ENCODE measurements at places on chromosomes 16 and 17.

DNA sequence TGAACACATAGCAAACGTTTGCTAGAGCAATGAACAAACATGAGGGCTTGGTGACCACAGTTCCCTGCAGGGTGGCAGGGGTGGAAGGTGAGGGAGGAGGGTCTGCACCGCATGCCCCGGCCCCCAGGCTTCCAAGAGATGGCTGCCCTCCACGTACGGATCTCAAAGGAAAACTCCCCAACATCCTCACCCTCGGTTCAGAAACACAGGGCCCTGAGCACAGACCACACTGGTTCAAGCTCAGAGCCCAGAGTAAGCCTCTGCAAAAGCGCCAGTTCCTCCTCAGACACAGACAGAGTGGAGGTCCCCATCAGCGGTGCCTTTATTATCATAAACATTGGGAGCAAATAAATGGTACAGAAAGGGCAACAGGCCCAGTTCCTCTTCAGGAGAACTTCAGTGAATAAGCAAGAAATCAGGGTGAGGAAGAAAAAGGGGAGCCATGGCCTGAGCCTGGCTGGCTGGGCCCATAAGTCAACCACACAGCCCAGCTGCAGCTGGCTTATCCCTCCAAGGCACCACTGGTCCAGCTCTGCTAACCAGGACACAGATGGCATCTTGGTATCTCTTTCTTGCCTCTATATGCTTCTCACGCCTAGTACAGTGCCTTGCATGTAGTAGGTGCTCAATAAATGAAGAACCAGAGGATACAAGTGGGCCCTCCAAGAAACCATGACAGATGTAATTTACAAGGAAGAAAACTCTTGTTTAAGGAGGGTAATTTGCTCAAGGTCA is 11.0 kb downstream of the MPO start:
- DNase-seq, result no peak

DNA sequence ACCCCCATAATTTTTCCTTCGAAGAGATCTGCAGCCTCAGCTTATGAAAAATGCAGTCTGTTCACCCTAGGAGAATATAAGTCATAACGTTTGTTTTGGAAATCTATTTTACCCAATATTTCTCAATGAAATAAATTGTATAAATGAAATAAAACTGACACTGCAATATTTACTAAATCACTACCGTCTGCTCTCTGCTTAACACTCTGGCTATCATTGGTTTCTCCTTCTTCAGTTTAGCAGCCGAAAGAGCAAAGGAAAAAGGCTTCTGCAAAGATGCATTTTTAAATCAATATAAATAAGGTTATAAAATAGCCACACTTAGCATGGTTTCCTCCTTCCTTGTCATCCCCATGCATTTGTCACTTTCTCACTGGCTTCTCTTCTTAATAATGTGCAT is 148.2 kb downstream of the SNX11 start:
- no peak for DNase-seq

- DNase-seq, result no peak
Observed at GRCh38 chr17:43868226-43868994, 21.4 kb downstream of the CD300LG start.

DNA sequence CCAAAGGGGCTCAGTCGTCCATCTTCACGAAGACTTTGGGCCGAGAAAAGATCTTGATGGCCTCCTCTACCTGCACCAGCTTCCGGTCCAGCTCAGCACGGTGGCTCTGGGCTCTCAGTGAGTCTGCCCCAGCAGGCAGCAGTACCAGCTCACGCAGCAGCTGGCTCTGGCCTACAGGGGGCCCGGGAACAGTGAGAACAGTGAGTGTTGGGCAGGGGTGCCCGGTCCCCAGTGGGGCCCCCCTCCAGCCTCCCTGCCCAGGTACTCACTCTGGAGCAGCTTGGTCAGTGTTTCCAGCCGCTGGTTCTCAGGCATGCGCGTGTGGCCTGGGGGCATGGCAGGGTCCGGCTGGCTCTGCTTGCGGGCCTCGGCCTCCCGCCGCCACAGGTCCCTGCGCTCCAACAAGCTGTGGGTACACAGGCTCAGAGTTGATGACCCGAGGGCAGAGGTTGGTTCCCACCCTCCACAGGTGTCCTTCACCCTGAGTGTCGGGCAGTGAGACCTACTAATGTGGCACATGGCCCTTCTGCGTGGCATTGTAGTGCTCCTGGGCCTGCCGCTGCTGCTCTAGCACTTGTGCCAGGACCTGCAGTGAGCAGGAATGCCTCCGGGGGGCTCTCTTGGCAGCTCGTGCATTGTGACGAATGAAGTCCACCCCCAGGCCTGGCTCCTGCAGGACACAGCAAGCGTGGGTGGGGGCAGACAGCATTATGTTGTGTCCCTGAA is 2.6 kb downstream of the PARD6A start:
- DNase-seq, result peak; percentile 70

- peak; percentile 44 for DNase-seq
Observed at GRCh38 chr17:17114592-17115225, 72.5 kb downstream of the MPRIP start.

DNA sequence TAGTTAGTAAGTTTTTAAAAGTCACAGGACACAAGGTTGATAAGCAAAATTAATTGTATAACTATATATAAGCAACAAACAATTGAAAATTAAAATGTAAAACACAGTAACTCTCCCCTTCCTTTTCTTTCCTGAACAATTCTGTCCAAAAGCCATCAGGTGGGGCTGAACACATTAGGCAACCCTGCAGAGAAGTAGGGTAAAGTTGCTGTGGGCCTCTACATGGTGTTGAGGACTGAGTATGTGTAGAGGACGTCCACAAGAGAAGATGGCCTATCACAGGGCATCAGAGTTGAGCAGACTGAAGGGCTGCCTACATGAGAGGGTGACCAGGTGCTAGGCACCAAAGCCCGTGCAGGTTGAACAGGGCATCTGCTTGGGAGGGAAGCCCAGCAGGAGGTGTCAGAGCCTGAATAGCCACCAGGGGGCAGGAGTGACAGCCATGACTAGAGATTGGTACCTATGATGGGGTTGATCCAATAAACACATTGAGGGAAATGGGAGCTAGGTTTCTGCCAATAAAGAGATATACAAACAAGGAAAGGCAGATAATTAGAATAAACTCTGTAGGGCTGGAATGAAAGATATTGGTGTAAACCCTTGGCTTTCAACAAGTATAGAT is 415.1 kb downstream of the NPIPA8 start:
- DNase-seq, result peak; percentile 73

GRCh38 chr16:51388516-51388951 is 237.5 kb upstream of the SALL1 start:
- no peak for DNase-seq

- DNase-seq, result no peak
Observed at GRCh38 chr17:56521414-56522141, 71.9 kb upstream of the NOG start.

DNA sequence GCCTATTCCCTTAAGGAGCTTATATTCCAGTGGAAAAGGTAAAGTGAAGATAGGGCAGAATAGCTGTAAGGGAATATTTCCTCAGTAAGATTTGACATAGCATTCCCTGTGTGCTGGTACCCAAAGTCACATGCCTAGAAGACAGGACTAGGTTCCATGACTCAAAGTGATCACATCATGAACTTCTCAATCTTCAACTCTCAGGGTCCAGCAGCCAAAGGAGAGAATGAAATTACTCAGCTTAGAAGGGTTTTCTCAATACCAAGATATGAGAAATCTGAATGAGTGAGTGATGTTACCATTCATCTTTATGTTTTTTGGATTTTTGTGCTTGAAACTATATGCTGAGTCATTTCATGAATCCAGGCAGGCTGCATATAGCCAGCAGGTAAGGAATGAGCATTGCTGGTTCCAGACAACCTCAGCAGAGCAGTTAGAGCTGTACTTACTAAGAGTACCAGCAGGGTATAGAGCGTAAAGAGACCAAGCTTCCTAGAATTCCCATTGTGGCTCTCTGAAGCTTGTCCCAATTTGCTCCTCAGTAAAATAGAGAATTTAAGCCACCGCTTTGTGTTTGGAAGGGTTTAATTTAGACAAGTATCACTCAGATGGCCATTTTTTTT is 91.1 kb downstream of the ANKFN1 start:
- DNase-seq, result no peak

DNA sequence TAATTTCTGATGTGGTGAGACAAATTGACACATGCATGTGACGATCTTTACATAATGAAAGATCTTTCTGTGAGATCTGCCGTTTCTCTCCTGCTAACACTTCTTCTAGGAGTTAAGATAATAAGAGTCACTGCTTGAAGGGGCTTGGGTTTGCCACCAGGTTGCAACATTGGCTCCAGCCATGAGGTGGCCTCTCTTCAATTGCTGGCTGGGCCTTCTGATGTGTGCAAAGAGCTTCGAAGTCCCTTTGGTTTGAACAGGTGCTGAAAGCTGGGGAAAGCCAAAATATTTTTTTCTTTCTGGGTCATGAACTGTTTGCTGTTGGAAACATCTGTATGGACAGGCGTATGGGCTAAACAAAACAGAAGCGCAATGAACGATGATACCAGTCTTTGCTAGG is 204.1 kb upstream of the SALL1 start:
- no peak for DNase-seq

- no peak for DNase-seq
Observed at GRCh38 chr17:74686761-74687160, 26.0 kb downstream of the CD300LF start.

DNA sequence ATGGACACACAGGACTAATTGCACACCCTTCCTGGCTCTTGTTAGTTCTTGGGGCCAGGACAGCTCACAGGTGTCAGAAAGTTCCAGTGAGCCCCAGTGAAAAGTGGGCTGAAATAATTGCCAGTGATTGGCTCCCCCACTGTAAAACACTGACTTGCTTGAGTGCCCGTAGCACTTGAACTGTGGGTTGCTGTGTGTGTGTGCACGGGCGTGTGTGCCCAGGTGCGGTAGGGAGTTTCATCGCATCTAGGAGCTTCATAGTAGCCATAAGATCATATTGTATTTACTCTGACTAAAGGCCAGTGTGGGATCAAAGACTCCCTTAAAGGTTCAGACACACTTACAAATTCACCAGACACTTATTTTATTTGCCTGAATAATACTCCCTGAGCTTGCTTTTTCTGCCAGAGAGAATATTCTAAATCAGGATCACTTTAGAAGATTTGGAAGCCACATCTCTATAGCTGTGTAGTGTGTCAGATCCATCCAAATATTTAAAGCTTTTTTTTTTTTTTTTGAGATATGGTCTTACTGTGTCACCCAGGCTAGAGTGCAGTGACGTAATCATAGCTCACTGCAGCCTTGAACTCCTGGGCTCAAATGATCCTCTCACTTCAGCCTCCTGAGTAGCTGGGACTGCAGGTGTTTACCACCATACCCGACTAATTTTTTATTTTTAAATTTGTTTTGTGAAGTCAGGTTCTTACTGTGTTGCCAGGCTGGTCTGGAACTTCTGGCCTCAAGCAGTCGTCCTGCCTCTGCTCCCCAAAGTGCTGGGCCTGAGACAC is 11.4 kb downstream of the UNK start:
- DNase-seq, result no peak

GRCh38 chr16:31050280-31051030 is 17.1 kb downstream of the STX4 start:
- DNase-seq, result no peak

DNA sequence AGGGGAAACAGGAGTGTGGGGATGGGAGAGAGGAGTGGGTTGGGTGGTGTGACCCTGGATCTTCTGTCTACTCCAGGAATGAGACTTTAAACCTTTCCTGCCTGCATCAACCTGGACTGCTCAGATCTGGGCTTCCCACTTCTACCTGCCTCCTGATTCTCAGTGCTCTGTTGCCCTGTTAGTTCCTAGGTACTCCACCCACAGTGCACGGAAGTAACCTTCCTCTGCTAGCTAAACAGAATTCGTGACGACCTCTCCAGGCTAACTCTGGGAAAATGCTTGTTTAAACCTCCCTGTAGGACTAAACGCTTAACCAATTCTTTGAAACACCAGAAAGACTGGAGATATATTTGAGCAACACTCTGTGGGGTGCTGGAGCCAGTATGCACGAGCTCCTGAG is 83.4 kb upstream of the CLEC3A start:
- DNase-seq, result no peak

DNA sequence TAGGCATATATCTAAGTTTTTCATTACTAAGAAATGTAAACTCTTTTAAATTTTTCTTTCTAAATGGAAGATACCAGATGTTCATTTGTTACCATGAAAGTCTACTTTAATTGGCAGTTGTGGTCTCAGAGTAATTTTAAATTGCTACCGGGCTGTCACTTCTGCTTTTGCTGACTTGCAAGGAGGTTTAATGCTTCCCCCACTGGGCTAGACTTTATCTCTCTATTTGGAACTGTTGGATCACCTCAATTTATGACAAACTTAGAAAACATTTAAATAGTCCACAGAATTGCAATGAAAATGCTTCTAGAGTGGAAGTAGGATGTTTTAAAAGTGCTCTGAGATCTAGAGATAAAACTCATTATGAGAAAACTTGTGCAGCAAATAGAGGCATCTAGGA is 479.8 kb upstream of the GOT2 start:
- DNase-seq, result no peak

DNA sequence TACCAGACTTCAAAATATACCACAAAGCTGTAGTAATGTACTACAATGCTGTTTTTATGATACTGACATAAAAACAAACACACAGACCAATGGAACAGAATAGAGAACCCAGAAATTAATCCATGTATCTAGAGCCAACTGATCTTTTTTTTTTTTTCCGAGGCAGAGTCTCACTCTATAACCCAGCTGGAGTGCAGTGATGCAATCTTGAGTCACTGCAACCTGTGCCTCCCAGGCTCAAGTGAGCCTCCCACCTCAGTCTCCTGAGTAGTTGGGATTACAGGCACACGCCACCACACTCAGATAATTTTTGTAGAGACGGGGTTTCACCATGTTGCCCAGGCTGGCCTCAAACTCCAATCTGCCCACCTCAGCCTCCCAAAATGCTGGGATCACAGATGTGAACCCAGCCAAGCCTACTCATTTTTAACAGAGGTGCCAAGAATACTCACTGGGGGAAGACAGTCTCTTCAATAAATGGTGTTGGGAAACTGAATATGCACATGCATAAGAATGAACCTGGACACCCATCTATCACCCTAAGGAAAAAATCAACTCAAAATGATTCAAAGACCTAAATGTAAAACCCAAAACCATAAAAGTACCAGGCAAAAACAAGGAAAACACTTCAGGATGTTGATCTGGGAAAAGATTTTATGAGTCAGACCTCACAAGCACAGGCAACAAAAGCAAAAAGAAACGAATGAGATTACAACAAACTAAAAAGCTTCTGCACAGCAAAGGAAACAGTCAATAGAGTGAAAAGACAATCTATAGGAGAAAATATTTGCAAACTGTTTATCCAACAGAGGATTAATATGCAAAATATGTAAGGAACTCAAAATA is 63.1 kb downstream of the STX8 start:
- DNase-seq, result no peak

GRCh38 chr17:10036511-10037061 is 131.5 kb upstream of the RCVRN start:
- DNase-seq, result no peak

- DNase-seq, result no peak
Observed at GRCh38 chr17:21677126-21677910, 15.0 kb upstream of the KCNJ18 start.

DNA sequence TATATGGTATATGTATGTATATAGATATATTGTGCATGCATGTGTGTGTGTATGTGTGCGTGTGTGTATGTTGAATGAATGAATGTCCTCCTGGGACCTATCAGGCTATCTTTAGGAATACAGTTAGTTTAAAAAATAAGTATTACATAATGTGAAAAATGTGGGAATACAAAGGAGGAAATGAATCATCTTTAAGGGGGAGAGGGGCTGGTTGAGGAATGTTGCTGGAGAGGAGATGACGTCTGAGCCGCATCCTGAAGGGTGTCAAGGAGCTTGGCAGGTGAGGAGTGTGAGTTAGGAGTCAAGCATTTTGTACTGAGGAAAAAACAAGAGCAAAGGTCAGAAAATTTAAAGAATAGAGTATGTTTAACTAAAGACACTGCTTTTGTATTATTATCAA is 62.4 kb upstream of the NLK start:
- no peak for DNase-seq
